Stimulated activated CD4-positive, alpha-beta T cell treated with anti-CD3 and anti-CD28 coated beads, Interleukin-12 subunit alpha, Interleukin-12 subunit beta, amount 100 ng/mL, for 48 hours (primary cell): ENCODE measurements at places on chromosomes 6 and 20.

- no peak for DNase-seq
Measured at GRCh38 chr20:3798908-3799248, 2.8 kb downstream of the CDC25B start.

DNA sequence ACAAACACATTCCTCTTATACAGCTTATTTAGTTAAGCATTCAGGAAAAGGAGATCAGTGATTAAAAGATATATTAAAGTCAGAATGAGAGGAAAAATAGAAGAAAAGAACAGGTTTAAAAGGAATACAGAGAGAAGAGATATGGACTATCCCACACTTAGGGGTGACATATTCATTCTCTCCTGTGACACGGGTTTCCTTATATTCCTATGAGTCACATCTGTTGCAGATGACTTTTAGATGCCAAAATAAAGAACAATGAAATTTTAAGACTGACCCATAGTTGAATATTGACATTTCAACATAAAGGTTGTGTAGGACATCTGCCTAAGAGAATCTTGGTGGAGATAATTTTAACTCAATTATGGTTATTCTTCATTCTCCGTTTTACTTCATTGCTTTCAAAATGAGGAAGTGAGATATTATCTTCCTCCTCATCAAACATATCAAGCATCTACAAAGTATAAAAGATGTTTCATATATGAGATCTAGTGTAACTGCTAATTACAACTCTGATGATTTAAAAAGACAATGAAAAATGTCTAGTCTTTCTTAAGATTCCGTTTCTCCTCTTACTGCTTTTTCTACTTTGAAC lies 1336.7 kb upstream of the CITED2 start:
- DNase-seq = no peak

GRCh38 chr20:63345328-63346100 lies 15.6 kb downstream of the CHRNA4 start:
- no peak for DNase-seq

- DNase-seq = no peak
Measured at GRCh38 chr20:9523636-9524035, 9.2 kb downstream of the LAMP5 start.

GRCh38 chr6:133286765-133287164 lies 45.6 kb downstream of the EYA4 start:
- DNase-seq = no peak

- no peak for DNase-seq
Measured at GRCh38 chr6:123316733-123317323, 319.9 kb downstream of the TRDN start.

DNA sequence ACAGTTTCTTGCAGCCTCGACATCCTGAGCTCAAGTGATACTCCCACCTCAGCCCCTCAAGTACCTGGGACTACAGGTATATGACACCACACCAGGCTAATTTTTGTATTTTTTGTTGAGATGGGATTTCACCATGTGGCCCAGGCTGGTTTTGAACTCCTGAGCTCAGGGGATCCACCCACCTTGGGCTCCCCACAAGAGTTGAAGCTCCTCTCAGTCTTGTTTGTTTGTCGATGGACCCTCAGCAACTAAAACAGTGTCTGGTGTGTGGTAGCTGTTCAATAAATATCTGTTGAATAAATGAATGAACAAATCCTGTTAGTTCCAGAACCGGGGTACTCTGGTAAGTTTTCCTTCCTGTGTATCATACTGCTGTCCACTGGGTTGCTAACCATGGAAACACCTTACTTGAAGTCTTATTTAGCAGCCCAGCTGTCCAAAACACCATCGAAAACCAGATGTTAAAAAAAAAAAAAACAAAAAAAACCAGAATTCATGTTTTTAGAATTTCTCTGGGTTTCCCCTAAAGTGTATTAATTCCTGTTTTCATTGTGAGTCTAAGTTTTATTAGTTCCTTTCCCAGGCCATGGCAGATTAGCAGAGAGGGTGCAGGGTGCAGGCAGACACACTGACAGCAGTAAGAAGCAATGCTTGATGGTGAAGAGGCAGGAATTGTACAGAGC lies 7.8 kb upstream of the EZR start:
- DNase-seq = no peak

DNA sequence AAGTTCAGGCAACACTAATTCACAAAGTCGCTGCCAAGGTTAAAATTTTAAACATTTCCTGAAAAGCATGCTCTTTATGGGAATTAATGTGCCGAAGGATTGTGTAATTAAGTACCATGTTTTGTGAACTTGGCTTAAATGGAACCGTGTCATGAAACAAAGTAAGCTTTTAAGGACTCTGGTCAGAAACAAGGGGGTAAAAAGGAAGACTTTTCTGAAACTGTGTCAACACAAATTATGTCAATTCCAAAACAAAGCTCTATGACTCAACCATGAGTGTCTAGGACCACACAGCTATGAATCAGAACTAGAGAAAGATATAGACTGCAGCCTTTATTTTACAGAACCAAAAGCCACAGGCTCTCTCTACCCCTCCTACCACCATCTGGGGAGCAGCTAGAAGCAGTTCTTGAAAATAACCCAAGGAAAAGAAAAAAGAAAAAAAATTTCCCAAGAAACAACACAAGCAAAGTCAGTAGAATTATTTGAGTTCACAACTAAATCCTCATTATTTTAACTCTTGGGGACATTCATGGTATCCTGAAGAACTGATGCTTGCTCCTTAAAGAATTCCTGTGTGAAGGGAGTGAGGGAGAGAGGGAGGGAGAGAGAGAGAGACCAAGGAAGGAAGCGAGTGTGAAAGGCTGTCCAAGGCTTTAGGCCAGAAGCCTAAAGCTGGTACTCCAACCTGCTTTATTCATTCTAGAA lies 81.9 kb downstream of the ZMYND8 start:
- peak; percentile 40 for DNase-seq

DNA sequence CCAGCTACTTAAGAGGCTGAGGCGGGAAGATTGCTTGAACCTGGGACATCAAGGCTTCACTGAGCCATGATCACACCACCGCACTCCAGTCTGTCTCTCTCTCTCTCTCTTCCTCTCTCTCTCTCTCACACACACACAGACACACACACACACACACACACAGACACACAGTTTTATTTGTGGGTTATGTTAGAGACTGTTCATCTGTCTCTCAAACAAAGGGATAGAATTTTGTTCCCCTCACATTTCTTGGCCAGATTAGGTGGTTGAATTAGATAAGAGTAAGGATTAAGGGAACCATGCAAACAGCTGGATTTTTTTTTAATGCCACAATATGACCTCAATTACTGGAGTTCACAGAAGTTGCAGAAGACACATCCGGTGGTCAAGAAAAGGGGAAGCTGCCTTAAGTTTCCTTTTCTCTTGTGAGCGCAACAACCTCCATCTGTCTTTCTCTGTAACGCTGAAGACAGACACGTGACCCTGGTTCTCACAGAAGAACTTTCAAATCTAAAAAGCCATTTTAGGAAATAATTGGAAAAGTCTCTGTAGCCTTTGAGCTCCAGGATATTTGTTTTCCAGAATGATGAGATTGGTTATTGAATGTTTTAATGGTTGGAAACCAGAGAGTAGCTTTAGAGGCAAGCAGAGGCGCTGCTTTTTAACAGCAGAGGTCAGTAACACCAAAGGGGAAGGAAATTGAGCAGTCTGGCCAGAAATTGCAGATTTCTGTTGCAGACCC lies 32.9 kb upstream of the LGSN start:
- no peak for DNase-seq

GRCh38 chr6:56714982-56715456 lies 72.3 kb upstream of the DST start:
- DNase-seq = no peak

DNA sequence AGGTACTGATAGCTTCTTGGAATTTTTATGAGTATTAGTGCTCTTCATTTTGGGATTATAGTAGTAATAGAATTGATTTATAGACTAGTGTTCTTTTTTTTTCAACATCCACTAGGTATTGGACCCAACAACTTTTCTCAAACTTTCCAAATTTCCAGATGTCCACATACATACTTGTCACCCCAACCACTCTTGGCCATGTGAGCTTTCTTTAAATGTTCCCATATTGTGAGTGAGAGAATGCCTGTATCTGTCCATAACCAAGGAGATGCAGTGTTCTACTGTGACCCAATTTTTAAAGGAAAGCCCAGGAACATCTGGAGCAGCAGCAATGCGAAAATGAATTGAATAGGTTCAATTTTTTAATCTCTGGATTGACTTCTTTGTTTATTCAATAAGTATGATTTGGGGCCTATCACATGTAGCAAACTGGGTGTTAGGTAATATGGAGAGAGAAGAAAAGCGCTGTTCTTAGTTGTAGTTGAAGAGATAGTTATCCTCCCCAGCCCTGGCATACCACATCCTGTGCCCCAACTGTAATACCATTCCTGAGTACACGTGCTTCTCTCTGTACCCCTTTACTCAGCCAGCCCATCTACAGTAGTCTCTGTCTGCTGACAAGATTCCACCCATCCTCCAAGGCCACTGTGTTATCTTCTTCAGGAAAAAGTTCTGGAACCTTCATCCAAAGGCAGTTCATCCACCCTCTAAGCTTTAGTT lies 116.8 kb upstream of the SUPT3H start:
- DNase-seq = no peak
